ENCODE measurements at places on chromosomes 13 and 19.

DNA sequence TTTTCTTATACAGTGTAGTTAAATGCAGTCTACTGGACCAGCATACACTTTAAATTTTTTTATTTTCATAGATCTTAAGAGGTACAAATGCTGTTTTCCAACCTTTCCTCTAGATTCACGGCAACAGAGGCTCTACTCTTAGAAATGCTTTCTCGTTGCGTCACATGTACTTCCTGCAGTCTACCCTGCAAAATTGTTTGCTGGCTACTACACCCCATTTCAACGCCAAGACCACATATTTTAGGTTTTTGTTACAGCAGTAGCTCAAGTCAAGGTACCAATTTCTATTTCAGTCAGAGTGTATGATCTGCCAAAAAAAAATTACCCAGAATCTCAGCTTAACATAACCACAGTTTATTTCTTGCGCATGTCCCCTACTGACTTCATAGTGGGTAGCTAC, 94.1 kb downstream of the TNFSF13B start:
- no peak for DNase-seq

DNA sequence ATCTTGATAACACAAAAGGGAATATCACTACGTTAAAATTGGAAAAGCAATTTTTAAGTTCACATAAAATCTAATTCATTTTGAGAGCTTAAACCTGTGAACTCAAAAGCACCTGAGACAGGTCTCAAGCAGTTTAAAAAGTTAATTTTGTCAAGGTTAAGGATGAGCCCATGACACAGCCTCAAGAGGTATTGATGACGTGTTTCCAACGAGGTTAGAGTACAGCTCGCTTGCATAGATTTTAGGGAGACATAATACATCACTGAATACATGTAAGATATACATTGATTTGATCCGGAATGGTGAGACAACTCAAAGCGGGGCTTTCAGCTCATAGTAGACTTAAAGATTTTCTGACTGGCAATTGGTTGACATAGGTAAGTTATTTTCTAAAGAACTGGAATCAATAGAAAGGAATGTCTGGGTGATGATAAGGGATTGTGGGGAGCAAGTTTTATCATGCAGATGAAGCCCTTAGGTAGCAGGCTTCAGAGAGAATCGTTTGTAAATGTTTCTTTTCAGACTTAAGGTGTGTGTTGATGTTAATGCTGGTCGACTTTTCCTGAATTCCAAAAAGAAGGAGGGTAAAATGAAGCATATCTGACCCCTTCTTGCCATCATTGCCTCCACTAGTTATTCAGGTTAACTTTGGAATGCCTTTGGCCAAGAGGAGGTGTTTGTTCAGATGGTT, 2890.6 kb downstream of the PCDH9 start:
- no peak for DNase-seq

DNA sequence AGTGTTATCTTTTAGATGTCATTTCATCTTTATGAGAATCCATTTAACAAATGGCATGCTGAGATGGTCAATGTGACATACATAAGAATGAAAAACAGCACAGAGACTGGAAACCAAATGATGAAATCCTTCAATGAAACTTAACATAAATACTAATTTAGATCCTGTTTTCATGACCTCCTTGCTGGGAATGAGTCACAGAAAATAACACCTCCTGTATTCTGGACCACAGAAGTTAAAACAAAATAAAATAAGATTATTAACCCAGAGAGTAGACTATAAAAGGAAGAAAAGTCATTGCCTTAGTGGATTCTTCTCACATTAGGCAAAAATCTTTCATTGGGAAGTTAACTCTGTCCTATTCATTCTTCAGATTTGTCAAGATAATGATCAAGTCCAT, 1.6 kb downstream of the DIAPH3 start:
- no peak for DNase-seq

- DNase-seq, result no peak
Measured at GRCh38 chr13:44399074-44399473, 25.4 kb downstream of the SERP2 start.

- DNase-seq, result no peak
Measured at GRCh38 chr13:20921572-20921971, 19.0 kb upstream of the XPO4 start.

GRCh38 chr13:110376120-110376519, 69.0 kb downstream of the COL4A2 start:
- DNase-seq, result no peak

GRCh38 chr19:10237702-10238101, 6.6 kb upstream of the S1PR2 start:
- no peak for DNase-seq

DNA sequence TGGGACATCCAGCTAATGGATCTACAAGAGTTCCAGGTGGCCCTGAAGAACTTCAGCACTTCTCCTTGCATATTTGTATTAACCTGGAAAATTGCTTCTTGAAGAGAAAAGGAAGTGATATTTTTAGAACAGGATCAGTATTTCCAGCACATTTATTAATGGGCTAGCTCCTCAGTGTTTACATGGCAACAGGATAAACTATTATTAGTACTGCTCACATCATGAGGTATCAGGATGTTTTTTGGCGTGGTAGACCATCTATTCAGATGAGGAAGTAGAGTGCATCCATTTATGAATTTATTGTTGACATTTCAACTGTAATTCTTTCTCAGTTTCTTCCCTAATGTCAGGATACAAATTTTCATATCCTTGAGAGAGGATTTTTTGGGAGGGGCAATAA, 144.4 kb downstream of the KCNRG start:
- DNase-seq, result no peak

DNA sequence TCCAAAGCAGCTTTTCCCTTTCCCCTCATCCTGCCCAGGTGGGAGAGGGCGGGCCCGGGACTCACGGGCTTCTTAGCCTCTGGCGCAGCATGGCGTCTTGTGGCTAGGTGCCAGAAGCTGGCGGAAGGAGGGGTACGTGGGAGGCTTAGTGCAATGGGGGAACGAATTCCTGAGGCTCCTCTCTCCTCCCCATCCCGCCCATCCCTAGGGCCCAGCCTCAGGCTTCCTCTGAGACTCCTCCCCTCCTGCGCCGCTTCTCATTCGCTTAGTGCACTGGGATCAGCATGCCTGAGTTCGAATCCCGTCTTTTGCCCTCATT, 297.8 kb downstream of the ZNF536 start:
- DNase-seq, result no peak

GRCh38 chr13:46575301-46575771, 22.4 kb downstream of the LRCH1 start:
- peak; percentile 58 for DNase-seq

DNA sequence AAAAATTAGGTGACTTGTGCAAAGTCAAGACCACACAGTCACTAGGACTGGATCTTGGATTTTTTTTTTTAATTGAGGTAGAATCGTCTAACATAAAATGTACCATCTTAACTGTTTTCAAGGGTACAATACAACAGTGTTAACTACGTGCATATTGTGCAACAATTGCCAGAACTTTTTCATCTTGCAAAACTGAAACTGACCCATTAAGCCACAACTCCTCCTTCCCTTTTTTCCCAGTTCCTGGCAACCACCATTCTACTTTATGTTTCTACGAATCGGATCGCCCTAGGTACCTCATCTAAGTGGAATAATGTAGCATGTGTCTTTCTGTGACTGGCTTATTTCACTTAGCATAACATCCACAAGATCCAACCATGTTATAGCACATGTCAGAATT, 37.5 kb upstream of the POMP start:
- no peak for DNase-seq

- peak; percentile 59 for DNase-seq
Measured at GRCh38 chr13:67844574-67844973, 614.4 kb upstream of the PCDH9 start.

- no peak for DNase-seq
Measured at GRCh38 chr13:44160591-44161191, 212.9 kb upstream of the SERP2 start.

- DNase-seq, result no peak
Measured at GRCh38 chr13:29317828-29318227, 277.7 kb downstream of the SLC7A1 start.

DNA sequence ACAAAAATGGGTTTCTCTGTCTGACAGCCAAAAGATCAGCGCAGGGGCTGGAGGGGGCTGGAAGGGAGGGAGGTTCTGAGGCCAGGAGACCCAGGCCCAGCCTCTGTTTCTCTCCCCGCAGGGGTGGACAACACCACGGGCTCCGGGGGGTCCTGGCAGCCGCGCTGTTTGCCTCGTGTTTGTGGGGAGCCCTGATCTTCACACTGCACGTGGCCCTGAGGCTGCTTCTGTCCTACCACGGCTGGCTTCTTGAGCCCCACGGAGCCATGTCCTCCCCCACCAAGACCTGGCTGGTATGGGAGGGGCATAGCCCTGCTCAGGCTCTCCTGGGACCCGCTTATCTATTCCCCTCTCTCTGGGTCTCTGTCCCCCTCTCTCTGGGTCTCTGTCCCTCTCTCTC, 9.6 kb downstream of the CPT1C start:
- DNase-seq, result no peak

GRCh38 chr19:55986487-55986886, at the start of gene NLRP5:
Gene NLRP5 (plus strand): TSS chr19:55986775.
- no peak for DNase-seq

DNA sequence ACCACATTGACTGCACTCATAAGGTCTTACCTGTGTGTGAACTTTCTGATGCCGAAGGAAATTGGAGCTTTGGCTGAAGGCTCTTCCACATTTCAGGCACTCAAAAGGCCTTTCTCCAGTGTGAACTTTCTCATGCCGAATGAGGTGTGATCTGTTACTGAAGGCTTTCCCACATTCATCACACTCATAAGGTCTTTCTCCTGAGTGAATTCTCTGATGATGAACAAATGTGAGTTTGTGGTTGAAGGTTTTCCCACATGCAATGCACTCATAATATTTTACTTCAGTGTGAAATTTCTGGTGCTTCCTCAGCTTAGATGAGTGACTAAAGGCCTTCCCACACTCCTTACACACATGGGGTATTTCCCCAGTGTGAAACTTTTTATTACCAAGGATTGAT, 5.7 kb downstream of the ZNF132 start:
- DNase-seq, result no peak

DNA sequence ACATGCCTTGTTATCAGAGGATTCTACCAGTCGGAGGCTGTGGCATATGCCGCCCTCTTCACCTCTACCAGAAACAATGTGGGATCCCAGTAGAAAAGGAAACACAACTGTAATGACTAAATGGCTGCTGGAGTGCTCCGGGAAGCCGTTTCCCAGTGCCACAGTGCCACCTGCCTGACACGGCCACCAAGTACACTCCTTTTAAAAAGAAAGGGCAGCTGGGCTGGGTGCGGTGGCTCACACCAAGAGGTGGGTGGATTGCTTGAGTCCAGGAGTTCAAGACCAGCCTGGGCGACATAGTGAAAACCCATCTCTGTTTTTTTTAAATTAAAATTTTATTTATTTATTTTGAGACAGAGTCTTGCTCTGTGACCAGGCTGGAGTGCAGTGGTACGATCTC, 67.3 kb downstream of the TRPM4 start:
- peak; percentile 79 for DNase-seq

- peak; percentile 17 for DNase-seq
Measured at GRCh38 chr19:12092956-12093355, 28.4 kb downstream of the ZNF844 start.

DNA sequence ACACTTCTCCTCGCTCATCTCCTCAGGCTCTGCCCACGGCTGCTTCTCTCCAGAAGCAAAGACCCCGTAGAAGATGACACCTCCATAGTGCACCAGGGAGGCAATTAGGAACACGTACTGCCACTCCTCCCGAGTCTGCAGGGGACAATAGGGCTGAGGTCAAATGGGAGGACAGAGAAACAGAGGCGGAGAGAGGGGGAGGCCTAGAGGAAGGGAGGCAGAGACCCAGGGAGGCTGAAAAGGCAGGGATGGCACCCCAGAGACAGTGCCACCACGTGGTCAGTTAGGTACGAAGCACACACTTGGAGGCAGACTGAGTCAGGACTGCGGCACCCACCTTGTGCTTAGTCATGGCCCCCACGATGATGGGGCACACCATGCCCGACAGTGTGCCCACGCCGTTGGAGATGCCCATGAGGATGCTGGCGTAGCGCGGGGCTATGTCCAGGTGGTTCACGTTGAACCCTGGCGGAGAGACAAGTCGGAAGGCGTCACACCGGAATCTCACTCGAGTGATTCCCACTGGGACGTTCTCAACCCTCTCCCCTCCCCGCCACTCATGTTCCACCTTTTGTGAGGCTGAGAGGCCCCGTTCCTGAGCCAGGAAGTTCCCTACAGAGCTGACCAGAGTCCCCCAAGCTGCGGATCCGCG, 5.6 kb downstream of the GFY start:
- peak; percentile 39 for DNase-seq

- no peak for DNase-seq
Measured at GRCh38 chr19:39924952-39925351, 9.5 kb downstream of the FCGBP start.

GRCh38 chr19:31975461-31975860, 369.9 kb upstream of the ZNF507 start:
- no peak for DNase-seq

DNA sequence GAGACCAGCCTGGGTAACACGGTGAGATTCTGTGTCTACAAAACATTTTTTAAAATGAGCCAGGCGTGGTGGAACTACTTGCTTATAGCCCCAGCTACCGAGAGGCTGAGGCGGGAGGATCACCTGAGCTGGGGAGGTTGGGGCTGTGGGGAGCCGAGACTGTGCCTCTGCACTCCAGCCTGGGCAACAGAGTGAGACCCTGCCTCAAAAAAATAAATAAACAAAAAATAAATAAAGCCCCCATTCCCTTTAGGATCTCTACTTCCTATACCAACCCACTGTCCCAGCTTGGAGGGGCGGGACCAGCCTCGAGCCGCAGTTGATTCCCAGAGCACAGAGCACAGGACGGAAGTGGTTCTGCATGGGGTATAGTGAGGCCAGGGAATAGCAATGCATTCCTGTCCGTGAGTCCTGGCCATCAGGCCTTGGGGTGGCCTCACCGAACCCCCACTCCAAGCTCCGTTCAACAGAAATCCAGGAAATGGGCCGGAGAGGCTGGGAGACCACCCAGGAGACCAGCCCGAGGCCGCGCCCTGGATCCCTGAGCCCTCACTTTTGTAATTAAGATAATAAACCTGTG, 4.9 kb upstream of the PTBP1 start:
- DNase-seq, result no peak

DNA sequence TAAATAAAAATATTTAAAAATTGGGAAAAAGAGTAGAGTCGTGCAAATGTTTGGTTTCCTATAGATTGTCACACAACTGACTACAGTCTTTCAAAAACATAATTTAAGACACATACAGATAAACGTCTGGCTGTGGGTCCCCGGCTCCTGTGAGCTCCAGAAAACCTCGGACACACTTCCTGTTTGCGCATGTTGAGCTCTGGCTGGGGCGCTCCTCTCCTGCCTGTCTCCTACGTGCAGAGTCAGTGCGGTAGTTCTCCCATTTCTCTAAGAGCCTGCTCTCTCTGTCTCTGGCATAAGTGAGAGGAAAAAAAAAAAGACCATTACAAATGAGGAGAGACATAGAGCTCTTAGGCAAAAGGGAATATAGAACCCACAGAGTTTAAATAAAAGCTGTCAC, 128.2 kb upstream of the OBI1 start:
- no peak for DNase-seq

GRCh38 chr19:6020972-6021805, 43.2 kb upstream of the RANBP3 start:
- DNase-seq, result no peak
